ENCODE measurements at places on chromosomes 3 and 15.
A peak's percentile ranks its signal among the peaks of the same experiment; 100 is the strongest.

- DNase-seq, result no peak
Measured at GRCh38 chr15:98069256-98069655, 108.8 kb downstream of the ARRDC4 start.

DNA sequence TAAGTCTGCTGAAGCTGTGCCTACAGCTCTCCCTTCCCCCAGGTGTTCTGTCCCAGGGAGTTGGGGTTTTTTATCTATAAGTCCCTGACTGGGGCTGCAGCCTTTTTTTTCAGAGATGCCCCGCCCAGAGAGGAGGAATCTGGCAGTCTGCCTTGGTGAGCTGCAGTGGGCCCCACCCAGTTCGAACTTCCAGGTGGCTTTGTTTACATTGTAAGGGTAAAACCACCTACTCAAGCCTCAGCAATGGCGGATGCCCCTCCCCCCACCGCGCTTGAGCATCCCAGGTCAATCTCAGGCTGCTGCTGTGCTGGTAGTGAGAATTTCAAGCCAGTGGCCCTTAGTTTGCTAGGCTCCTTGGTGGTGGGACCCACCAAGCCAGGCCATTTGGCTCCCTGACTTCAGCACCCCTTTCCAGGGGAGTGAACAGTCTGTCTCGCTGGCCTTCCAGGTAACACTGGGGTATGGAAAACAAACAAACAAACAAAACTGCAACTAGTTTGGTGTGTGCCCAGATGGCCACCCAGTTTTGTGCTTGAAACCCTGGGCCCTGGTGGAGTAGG lies 189.4 kb downstream of the MFSD1 start:
- no peak for DNase-seq

DNA sequence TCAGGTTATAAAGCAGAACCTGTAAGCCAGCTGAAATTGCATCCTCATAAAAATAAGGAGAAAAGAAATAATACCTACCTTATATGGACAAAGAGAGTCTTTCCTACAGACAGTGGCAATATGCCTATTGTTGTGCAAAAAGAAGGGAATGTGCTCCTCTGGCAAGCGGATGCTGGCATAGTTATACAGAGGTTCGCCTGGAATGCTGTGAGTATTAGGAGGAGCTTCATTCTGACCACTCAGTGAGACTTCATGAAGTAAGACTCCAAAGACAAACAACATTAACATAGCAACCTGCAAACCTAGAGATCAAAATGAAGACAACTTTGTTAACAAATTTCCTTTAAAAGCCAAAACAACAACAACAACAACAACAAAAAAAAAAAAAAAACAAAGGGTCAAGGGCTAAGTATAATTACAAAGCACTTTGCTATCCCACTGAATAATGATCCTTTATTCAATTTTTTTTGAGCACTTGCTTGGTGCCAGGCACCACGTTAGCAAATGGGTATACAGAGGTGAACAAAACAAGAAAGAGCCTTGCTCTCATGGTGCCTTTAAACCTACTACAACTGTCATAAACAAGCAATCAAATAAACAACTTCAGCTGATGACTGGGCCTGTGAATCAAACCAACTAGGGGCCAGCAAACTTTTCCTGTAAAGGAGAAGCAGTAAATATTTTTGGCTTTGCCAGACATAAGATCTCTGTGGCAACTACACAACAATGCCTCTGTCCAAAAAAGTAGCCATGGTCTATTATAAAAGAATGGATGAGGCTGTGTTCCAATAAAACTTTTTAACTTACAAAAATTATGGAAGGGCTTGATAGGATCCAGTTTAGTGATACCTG lies 3.7 kb downstream of the EOGT start:
- no peak for DNase-seq

- DNase-seq, result peak; percentile 77
Measured at GRCh38 chr3:189324538-189325138, 152.9 kb downstream of the TPRG1 start.

Data from activated T-cell treated with anti-CD3 and anti-CD28 coated beads, Interleukin-2, amount 50 U/mL, for 48 hours (primary cell).